ENCODE measurements at places on chromosomes 12 and 14. TPM values are rescaled to one million over a fixed set of nuclear protein-coding genes. Genes with fewer than 3 reads are reported as not detected.

GRCh38 chr12:41802803-41803202 lies 341.9 kb downstream of the GXYLT1 start:
- no peak for DNase-seq

Gene NEUROD4
- total RNA-seq: not detected

GRCh38 chr12:40921563-40922163 lies 229.4 kb downstream of the CNTN1 start:
- peak; percentile 20 for DNase-seq

DNA sequence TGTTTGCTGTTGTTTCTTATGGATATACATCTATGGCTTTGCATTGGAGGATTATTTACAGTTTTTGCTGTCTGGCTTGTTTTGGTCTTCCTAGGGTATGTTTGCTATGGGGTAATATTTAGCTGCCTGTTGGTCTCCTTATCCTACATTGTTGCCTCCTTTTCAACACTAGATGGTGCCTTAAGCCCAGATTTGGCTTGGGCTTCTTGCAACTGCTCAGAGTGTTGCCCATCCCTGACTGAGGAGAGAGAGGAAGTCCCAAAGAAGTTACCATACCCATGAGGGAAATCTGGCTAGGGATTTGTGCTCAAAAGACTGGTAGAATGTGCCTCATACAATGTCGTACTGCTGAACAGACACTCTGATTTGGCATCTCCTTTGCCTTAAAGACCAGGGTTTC lies 94.6 kb upstream of the MUCL1 start:
- peak; percentile 47 for DNase-seq

DNA sequence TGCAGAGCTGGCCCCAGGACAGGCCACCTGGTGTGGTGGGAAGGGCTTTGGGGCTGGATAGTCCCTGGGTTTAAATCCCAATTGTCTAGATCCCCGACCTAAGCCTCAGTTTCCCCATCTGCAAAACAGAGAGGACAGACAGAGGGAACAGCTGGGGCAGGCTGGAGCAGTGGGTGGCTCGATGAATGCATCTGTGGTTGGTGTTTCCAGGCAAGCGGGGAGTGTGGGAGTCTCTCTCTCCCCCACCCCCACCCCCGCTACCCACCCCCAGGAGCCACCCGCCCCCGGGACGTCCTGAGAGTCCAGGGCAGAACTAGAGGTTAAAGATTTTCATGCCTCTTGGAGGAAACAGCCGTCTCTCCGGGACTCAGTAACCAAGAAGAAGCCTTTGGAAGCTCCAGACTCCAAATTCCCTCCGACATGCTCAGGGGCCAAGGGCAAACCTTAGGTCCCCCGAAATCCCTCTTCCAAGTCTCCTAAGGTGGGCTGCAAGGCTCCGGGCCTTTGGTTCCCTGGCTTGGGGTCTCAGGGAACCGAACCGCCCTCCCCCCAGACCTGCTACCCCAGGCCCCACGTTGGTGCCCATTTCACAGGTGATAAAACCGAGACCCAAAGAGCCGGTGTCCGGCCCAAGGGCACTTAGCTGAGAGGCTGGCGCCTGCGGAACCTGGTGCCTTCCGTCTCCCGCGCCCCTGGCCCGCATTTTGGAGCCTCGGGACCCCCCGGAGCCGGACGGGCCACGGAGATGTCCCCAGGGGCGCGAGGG lies 474 bp downstream of the TRPV4 start:
- DNase-seq: no peak

DNA sequence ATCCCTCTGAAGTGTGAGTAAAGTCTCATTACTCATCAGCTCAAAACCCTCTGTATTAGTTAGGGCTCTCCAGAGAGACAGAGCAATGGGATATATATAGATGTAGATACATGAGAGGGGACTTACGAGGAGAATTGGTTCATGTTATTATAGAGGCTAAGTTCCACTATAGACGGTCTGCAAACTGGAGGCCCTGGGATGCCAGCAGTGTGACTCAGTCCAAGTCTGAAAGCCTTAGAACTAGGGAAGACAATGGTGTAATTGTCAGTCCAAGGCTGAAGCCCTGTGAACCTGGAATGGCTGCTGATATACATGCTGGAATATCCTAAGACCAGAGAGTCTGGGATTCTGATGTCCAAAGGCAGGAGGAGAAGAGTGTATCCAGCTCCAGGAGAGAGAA lies 57.3 kb upstream of the CEP83 start:
- no peak for DNase-seq

DNA sequence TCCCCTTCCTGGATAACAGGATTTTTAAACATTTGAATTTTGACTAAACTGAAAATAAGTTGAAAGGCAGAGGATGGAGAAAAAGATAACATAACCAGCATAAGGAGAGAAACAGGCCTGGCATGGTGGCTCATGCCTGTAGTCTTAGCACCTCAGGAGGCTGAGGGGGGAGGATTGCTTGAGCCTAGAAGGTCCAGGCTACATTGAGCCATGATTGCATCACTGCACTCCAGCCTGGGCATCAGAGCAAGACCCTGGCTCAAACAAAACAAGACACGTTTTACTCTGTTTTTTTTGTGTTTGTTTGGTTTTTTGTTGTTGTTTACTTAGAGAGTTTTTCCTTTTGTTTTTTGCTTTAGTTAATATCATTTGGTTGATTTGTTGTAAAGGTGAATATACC lies 8.7 kb downstream of the AKAP6 start:
- DNase-seq: no peak

GRCh38 chr14:88614218-88614907 lies 51.5 kb downstream of the ZC3H14 start:
- DNase-seq: no peak

GRCh38 chr14:91041450-91041849 lies 19.0 kb downstream of the RPS6KA5 start:
- DNase-seq: no peak

DNA sequence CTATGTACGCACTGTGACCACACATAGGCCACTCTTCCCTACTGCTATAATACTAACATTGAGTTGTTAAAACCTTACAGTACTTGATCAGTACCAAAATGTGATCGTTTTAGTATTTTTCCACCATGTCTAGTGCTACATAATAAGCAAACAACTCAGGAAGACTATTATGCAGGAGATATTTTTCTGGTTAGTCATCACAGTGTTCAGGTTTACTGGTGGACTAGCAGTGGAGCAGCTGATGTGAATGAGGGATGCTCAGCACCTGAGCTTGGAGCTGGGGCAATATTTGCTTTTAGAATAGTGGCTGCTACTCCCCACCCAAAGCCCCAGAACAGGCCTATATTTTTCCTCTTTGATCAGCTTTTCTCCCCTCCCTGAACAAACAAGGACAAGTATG lies 513.1 kb downstream of the KCNH5 start:
- no peak for DNase-seq

Gene RNASE2
- not detected for total RNA-seq

Gene GPRC5D
- total RNA-seq: not detected

DNA sequence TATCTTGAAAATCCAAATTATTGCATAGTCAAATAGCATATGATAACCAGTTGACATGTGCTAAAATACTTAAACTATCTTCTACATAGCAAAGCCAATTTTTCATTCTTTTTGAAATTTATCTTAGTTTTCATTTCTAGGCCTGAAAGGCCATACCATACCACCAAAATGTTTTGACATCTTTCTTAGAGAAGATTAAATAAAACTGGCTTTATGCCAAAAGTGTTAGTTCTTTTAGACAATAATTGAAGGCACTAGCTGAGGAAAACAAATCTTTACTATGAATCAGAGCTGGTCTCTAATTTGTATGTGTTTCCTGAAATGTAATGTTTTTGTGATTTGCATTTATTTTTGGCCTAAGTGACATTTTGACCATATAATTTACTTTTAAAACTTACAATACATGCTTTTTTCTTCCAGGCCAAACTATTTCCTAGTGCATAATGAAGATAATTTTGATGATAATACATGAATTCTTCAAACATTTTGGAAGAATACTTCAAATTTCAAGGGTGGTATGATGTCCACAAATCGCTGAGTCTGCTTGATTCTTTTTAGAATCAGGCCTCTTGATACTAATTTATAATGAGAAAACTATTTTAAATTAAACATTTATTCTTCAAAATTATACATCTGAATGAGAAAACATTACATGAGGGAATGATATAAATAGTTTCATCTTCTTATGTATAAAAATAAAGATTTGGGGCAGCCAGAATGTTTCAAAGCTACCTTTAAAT lies 6.5 kb upstream of the KCNMB4 start:
- DNase-seq: no peak

DNA sequence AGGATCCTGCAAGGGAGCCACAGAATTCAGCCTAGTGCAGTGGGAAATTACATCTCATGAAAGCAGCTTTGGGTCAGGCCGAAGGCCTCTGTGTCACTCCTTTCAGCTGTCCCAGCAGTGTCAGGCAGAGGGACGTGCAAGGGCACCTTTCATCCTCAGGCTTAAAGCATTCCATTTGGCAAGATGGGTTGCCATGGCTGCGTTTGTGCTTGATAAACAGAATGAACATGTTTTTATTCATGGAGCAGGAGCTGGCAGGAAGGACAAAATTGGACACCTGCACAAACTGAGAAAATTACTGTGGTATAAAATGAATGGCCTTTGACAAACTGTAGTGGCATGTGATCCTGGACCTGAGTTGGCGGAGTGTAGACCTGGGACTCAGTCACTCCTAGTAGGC lies 29.4 kb downstream of the ACAD10 start:
- no peak for DNase-seq

DNA sequence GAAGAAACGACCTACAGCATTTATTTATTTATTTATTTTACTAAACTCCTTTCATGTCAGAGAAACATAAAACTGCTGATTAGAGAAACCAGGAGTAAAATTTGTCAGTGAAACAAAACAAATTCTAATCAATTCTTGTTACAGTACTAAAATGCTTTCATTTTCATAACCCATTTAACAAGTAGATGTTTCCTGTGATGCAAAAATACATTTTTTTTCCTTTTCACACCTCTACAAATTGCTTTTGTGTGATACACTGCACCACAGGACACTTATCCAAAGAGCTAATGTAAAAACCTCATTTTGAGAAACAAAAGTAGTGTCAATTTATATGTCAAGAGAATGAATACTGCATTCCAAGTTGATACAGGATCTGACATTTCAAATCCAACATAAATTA lies 155.1 kb downstream of the SYT1 start:
- no peak for DNase-seq

GRCh38 chr14:104087505-104087904 lies 2.0 kb downstream of the ASPG start:
- no peak for DNase-seq

Gene C12orf56
- 0.40 TPM for total RNA-seq

Gene ACOT6
- total RNA-seq: not detected

GRCh38 chr12:22494319-22494718 lies 50.0 kb downstream of the C2CD5 start:
- DNase-seq: no peak

Gene MANSC4
- not detected for total RNA-seq

Gene SLC17A8
- total RNA-seq: not detected

DNA sequence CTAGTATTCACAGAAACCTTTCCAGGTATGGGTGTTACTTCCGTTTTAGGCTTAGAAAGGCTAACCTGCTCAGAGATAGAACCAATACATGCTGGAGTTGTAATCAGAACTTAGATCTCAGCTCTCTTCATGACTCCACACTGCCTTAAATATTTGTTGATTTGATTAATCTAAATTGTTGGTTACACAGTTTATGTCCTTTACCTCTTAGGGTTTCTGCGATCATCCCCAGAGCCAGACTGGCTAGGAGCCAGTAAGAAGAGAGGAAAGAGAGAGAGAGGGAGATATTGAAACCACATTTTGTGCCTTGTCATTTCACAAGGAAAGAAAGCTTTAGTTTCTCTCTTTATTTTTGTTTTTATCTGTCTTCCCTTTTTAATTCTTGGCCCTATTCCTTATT lies 16.8 kb upstream of the MGP start:
- DNase-seq: no peak

DNA sequence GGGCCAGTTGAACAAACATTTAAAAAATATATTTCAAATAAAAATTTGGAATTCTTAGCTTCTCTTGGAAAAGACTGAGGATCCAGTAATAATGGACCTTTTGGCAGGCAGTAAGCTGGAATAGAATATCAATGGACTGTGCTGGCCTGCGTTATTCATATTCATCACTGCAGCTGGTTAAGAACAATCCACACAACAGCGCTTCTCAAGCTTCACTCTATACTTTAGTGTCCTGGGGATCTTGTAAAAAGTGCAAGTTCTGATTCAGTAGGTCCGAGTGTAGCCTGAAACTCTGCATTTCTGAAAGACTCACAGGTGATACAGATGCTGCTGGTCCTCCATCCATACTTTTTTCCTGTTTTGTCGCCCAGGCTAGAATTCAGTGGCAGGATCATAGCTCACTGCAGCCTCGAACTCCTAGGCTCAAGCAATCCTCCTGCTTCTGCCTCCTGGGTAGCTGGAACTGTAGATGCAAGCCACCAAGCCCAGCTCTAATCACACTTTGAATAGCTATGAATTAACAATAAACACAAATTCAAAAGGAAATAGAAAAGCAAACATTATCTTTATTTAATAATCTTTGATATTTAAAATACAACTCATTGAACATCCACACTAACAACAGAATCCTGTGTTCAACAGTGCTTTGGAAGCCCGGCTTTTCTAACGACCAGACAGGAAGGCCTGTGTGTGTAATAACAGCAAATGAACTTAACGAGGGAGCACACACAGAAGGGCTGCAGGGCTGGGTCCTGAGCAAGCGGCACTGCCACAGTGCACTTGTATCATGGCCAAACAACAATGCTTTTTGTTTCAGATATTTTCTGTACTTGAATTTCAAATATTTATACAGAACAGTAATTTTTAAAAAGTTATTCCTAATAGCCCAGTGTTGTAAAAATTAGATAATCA lies 18.4 kb upstream of the TRIP11 start:
- DNase-seq: no peak

- peak; percentile 78 for DNase-seq
Measured at GRCh38 chr12:12872139-12872933, 19.0 kb upstream of the GPRC5A start.

DNA sequence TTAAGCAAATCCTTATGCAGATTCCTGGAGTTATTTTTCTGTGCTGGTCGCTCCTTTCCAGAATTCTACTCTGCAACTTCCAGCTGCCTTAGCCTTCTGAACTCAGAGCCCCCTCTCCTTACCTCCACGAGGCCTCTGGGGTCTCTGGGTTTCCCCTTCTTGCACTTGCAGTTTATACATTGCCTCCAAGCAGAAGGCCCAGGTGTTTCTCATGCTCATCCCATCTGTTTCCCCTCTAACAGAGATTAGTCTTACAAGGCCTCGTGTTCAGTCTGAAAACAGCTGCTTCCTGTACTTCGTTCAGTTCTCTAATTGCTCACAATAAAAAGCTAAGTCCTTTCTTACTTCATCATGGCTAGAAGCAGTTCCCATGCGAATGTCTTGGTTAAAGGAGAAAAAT lies 134.4 kb upstream of the FGD4 start:
- DNase-seq: no peak

GRCh38 chr12:120090626-120091295 lies 25.8 kb downstream of the RAB35 start:
- DNase-seq: no peak

- no peak for DNase-seq
Measured at GRCh38 chr12:3746758-3747157, 6.2 kb downstream of the CRACR2A start.
